ENCODE measurements at places on chromosomes 3 and 15. TPM values are rescaled to one million over a fixed set of nuclear protein-coding genes. Genes with fewer than 3 reads are reported as not detected.

The SUSD5 gene
- total RNA-seq: 1.7 TPM

The SUCNR1 gene
- 1.1 TPM for total RNA-seq

The VIPR1 gene
- total RNA-seq: 6.2 TPM

The ARNT2 gene
- total RNA-seq: 4.8 TPM

The FANCD2OS gene
- not detected for total RNA-seq

The KBTBD13 gene
- 2.6 TPM for total RNA-seq

The WNT5A gene
- 8.0 TPM for total RNA-seq

GRCh38 chr15:89338036-89338435 lies 3.4 kb upstream of the POLG start:
- no peak overlapping the region for H3K4me3 ChIP-seq
- no peak overlapping the region for H3K27ac ChIP-seq
- H3K27me3 ChIP-seq: no peaks in the 10 kb centered on the region
- no peaks in the 10 kb centered on the region for H3K4me1 ChIP-seq

DNA sequence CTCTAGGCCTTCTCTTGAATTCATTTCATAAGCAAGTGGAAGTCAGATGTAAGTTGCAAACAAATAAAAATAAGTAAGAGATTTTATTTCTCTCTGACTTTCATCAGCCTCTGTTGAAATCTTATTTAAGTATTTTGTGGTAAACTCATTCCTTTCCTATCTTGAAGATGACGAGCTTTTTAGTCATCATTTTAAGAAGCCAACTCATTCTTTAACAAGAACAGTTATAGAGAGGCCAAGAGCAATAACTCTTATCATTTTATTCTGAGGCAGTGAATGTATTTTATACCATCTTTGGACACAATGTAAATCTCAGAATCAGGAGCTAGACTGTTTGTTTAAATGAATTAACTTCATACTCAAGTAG lies 147.5 kb upstream of the MBNL1 start:
- H3K4me3 ChIP-seq: no peak overlapping the region
- no peaks in the 10 kb centered on the region for H3K27me3 ChIP-seq
- peak overlapping the region; percentile 28 for H3K27ac ChIP-seq
- DNase-seq: no peak

- no peak for DNase-seq
- no peak overlapping the region for H3K4me3 ChIP-seq
- H3K27me3 ChIP-seq: no peaks in the 10 kb centered on the region
- H3K27ac ChIP-seq: no peak overlapping the region
- H3K4me1 ChIP-seq: peaks cover 3% of the 10 kb centered on the region
- no peaks in the 10 kb centered on the region for H3K36me3 ChIP-seq
Observed at GRCh38 chr3:152208439-152208838, 60.3 kb upstream of the MBNL1 start.

- no peak overlapping the region for H3K27ac ChIP-seq
- H3K36me3 ChIP-seq: no peaks in the 10 kb centered on the region
- H3K4me3 ChIP-seq: no peak overlapping the region
- peaks cover 56% of the 10 kb centered on the region for H3K27me3 ChIP-seq
Observed at GRCh38 chr15:52800828-52801747, 11.0 kb upstream of the ONECUT1 start.

DNA sequence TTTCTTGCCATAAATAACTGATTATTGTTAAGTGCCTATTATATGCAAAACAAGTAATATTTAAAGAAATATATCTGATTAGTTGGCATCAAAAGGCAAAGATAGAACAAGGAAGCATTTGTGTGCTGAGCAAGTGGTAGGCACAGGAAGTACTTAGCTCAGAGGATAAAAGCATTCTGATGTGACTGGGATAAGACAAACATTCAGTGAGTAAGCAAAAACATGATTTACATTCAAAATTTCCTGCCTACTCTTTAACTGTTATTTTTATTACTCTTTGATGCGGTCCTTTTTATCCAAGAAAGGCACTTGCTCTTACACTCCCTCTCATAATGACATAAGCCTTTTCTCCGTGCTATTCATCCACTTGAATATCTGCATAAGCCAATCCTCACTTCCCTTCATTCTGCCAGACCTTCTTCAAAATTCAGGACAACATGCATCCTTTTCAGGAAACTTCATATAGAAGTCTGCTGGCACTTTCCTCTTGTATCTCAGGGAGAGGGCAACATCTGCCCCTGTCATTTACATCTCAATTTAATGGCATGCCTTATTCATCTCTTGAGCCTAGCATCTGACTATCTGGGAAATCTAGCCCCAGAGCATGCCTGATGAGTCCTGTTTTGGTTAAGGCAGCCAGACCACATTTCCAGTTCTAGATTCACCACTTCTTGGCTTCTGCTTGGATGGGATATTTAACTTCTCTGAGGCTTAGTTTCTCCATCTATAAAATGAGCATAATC lies 478.2 kb upstream of the ROBO2 start:
- no peak overlapping the region for H3K4me3 ChIP-seq
- no peak for DNase-seq
- H3K27ac ChIP-seq: no peak overlapping the region
- no peaks in the 10 kb centered on the region for H3K4me1 ChIP-seq
- no peaks in the 10 kb centered on the region for H3K36me3 ChIP-seq
- H3K27me3 ChIP-seq: no peaks in the 10 kb centered on the region

All from right atrium auricular region (tissue), 2 donors.